Stimulated activated naive CD8-positive, alpha-beta T cell treated with anti-CD3 and anti-CD28 coated beads, Interleukin-15, Interleukin-2, amounts not matched to agents 100 U/mL and 50 U/mL, for 24 hours (primary cell): ENCODE measurements at places on chromosomes 13 and 19.

- no peak for DNase-seq
Measured at GRCh38 chr19:58083021-58083420, 15.0 kb downstream of the ZSCAN18 start.

- no peak for DNase-seq
Measured at GRCh38 chr13:59754411-59754810, 409.3 kb downstream of the DIAPH3 start.

- DNase-seq, result no peak
Measured at GRCh38 chr13:66273011-66273410, 957.1 kb downstream of the PCDH9 start.

GRCh38 chr19:42249149-42249750, 5.7 kb downstream of the ERF start:
- no peak for DNase-seq

DNA sequence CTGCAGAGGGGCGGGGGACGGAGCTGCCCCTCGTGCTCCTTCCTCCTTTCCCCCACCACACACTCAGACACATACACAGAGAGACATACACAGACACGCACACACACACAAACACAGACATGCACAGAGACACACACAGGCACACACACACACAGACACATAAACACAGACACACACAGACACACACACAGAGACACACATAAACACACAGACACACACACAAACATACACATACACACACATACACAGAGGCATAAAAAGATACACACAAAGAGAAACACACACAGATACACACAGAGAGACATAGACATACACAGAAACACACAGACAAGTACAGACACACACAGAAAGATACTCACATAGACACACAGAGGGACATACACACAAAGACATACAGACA, 136.0 kb downstream of the UQCRFS1 start:
- DNase-seq, result no peak

DNA sequence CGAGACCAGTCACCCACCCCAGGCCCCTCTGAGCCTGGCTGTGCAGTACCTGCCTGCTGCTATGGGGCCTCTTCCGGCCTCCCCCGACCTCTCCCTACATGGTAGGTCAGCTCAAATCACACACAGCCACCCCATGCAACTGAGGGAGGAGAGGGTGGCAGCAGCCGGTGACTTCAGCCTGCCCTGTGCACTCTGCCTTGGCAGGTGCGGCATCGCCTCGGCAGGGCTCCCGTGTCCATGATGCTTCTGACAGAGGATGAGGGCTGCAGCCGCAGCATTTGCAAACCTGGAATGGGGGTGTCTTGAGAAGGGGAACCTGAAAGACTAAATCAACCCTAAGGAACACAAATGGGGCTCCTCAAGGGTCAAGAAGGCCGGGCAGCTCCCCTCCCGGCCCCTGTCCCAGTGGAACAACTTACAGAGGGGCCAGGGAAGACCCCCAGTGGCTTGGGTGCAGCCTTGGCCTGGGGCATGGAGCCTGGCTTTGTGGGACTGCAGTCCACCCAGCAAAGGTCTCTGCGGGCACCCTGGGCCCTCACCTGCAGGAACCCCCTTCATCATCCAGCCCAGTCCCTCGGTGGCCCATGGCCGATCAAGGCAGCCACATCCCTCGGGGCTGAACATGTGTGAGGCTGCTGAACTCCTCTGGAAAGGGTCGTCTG, 6.7 kb downstream of the TEX29 start:
- no peak for DNase-seq

DNA sequence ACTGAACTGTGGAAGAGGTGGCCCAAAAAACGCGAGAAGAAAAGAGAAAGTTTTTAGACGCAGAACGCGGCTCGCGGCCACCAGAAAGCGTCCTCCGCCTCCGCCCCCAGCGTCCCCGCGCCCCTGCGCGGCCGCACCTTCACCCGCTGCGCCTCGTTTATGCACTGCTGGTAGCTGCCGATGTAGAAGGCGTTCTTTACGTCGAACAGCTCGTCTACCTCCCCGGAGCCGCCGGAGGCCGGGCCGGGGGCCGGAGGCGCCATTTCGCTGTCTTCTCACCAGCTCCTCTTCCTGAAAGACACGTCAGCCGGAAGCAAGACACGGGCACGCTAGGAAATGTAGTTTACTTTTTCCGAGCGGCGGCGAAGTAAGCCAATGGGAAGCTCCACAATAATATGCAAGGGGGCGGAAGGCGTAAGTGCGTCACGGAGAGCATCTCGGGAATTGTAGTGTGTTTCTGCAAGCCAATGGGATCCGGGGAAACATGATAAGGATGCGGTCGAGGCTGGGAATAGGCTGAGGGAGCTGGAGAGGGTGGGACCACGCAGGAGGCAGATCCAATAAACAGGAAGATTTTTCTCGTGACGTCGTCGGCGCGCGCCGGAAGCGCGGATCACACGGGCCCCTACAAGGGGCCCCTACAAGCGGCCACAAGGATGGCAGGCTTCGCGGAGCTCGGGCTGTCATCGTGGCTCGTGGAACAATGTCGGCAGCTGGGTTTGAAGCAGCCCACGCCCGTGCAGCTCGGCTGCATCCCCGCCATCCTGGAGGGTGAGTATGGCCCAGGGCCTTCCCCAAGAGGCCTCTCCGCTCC, at the start of the genes COPE and DDX49:
Gene COPE (minus strand): TSS at position 302 of the 814 bp plus-strand sequence. CDS start 39 bp downstream, at position 263.
Gene DDX49 (plus strand): TSS at position 630 of the 814 bp plus-strand sequence. CDS start 27 bp downstream, at position 657.
- DNase-seq, result peak; percentile 97

- DNase-seq, result no peak
Measured at GRCh38 chr19:36797786-36798108, 25.1 kb upstream of the ZNF850 start.

DNA sequence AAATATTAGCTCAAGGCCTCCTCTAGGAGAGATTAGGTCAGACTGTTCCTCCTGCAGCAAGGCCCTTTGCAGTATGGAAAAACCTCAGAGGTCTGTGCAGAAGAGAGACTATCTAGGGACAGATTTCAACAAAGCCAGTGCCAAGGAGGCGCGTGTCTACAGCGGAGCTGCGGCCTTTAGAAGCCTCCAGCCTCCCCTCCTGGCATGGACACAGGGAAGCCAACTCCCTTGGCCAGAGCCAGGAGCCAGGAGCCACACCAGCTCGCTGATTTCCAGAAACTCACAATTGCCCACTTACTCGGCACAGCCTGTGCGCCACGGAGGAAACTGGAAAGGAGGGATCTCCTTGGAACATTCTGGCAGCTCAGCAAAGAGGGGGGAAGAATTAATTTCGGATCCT, 63.4 kb downstream of the INSR start:
- DNase-seq, result no peak

GRCh38 chr19:7257148-7258040, 36.8 kb downstream of the INSR start:
- no peak for DNase-seq

GRCh38 chr13:30147421-30147820, 159.9 kb downstream of the KATNAL1 start:
- DNase-seq, result no peak

GRCh38 chr13:99282264-99283231, 24.4 kb upstream of the GPR18 start:
- DNase-seq, result no peak

DNA sequence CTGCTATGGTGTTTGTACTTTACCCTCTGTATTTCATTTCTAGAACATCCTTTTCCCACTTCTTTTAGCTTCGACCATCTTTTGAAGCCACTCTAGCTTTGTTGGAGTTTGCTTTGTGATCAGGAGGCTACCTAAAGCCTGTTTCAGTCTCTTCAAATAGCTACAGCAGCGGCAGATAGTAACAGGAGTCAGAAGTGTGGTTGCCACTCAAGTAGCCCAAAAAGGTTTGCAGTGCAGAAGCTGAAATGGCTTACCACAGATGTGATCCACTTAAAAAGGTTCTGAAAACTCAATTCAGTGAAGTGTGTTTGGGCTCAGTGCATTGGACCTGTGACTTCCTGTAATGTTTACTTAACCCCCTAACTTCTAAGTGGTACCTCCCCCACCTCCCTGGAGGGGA, 26.2 kb downstream of the WASF3 start:
- DNase-seq, result no peak

- DNase-seq, result no peak
Measured at GRCh38 chr13:80716610-80717081, 375.7 kb upstream of the SPRY2 start.

- no peak for DNase-seq
Measured at GRCh38 chr13:59865398-59865797, 298.3 kb downstream of the DIAPH3 start.

DNA sequence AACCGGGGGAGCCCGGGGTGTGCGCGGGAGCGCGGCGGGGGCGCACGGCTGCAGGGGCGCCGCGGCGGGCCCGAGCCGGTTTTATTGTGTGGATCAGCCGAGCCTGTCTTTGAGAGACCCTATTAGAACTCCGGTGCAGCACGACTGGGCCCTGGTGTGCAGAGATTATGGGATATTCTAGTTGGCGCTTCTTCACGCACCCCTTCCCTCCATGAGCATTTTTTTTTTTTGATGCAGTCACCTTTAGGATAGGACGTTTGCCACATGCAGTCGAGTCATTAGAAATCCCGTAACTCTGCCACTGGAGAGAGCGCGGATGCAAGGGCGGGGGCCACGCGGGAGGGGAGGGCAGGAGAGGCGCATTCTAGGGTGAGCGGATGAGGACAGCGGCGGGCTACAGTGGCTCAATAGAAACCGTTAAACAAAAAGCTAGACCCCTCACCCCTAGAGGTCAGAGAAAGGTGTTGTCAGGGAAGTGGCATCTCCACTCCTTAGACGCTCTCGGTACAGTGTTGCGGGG, 3.7 kb downstream of the FGF9 start:
- DNase-seq, result no peak

DNA sequence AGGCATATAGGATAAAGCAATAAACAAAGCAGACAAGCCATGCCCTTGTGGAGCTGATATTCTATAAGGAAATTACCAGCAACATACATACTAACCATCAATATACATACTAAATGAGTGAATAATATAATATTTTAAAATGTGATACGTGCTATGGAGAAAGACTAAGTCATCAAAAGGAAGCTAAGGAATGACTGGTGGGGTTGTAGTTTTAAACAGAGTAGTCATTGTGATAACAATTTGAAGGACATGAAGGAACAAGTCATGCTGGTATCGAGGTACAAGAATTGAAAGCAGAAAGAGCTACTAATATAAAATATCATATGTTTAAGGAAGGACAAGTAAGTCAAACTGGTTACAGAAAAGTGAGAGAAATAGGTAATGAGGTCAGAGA, 894.9 kb upstream of the PCDH9 start:
- no peak for DNase-seq

- DNase-seq, result no peak
Measured at GRCh38 chr19:28927456-28927855, 285.5 kb downstream of the UQCRFS1 start.

GRCh38 chr19:45774765-45775164, 5.7 kb upstream of the SIX5 start:
- DNase-seq, result no peak

- DNase-seq, result peak; percentile 100
Measured at GRCh38 chr19:2061495-2062388, 10.7 kb upstream of the MKNK2 start.

- DNase-seq, result no peak
Measured at GRCh38 chr19:3725640-3726310, 17.6 kb downstream of the TJP3 start.

DNA sequence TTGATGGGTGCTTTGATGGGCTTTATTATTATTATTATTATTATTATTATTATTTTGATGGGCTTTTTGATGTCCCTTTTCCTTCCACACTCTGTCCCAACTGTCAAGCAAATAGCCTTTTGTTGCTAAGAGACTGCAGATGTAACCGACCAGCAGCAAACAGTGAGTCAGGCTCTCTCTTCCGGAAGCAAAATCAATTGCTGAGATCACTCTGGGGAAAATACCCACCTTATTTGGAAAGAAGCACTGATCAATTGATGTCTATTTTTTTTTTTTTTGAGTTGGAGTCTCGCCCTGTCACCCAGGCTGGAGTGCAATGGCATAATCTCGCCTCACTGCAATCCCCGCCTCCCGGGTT, 2.9 kb downstream of the LDLR start:
- DNase-seq, result no peak

- DNase-seq, result no peak
Measured at GRCh38 chr19:48967346-48968178, 2.5 kb downstream of the FTL start.

DNA sequence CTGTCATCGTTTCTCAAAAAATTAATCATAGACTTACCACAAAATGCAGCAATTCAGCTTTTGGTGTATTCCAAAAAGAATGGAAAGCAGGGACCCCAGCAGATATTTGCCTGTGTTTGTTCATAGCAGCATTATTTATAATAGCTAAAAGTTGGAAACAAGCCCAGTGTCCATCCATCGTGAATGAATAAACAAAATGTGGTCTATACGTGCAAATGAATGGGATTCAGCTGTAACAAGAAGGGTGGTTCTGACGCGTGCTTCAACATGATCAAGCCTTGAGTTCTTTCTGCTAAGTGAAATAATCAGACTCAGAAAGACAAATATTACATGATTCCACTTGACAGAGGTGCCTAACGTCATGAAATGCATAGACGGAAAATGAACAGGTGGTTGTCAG, 36.4 kb downstream of the PSG11 start:
- no peak for DNase-seq

GRCh38 chr19:14441041-14441938, 8.2 kb downstream of the PKN1 start:
- no peak for DNase-seq

- DNase-seq, result peak; percentile 87
Measured at GRCh38 chr19:5138606-5139582, 170.0 kb downstream of the KDM4B start.

DNA sequence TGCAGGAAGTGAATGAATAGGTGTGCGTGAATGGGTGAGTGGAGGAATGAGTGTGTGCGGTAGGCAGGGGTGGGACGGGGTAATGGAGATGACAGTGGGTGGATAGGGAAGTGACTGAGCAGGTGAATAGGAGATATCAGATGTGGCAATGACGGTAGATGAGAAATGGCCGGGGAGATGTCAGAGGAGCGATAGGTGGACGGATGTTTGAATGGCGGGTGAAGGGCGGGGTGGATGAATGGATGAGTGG, 1.5 kb downstream of the TTC9B start:
- DNase-seq, result no peak

GRCh38 chr13:27379694-27380641, 44.5 kb upstream of the GTF3A start:
- DNase-seq, result peak; percentile 70

- DNase-seq, result no peak
Measured at GRCh38 chr19:7505288-7505681, 10.6 kb upstream of the ZNF358 start.

- no peak for DNase-seq
Measured at GRCh38 chr19:10923260-10924112, 5.0 kb downstream of the YIPF2 start.

DNA sequence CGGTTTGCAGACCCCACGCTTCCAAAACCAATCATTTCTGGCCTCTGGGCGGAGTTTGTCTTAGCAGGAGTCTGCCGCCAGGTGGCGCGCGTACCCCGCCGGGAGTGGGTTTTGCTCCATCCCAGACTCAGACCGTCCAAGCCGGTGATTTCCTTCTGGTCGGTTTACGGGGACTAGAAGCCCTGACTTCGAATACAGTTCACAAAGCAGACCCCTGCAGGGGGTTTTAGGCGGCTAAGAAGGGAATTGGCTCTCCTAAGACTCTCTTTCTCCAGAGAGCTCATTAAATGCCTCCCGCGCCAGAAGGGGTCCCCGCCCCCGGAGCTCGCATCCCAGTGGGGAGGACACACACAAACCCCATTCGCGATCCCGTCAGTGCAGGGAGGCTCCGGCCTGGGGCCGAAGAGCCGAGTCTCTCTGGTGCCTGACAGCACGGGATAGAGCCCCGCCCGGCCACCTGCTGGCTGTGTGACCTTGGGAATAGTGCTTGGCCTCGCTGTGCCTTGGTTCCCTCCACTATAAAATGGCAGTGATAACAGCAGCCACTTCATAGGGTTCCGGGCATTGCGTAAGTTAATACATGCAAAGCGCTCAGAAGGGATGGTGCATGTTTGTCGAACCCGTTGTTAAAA, 8.6 kb upstream of the NUP62 start:
- DNase-seq, result peak; percentile 90

- DNase-seq, result no peak
Measured at GRCh38 chr19:38685666-38686529, 38.4 kb downstream of the ACTN4 start.
